ENCODE measurements at places on chromosomes 2 and 18.

- DNase-seq = no peak
Observed at GRCh38 chr2:10541081-10541480, 93.0 kb upstream of the ODC1 start.

DNA sequence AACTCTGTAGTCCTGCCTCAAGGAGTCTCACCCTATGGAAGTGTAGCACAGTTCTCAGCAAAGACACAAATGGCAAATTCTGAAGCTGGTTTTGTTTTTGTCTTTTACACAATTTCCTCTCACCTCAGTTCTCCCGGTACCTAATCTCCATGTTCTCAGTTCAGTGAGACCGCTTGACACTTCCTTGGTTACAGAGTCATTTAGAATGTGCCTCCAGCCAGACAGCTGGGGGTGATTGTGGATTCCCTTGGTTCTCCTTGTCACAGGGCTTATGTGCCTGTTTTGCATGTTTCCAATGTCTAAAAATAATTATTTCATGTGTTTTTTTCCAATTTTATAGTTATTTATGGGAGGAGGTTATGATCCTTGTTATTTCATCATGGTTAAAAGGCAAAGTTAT, 379.5 kb upstream of the MAP2 start:
- no peak for DNase-seq

DNA sequence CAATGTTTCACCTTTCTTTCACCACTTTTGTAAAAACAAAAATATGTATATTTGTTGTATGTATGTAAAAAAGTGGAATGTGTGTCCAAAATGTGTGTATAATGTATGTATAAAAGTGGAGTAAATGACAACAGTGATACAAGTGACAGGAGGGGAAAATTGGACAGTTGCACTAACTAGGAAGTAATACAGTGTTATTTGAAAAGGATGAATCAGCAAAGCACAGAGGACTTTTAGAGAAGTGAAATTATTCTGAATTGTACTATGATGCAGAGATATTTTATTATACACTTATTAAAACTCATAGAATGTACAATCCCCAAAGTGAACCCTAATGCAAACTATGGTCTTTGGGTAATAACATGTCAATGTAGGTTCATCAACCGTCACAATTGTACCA, 331.3 kb upstream of the CNTNAP5 start:
- no peak for DNase-seq

- DNase-seq = no peak
Observed at GRCh38 chr2:233816334-233816733, 38.0 kb downstream of the HJURP start.

GRCh38 chr18:44474067-44474411, 206.6 kb upstream of the SETBP1 start:
- DNase-seq = no peak

DNA sequence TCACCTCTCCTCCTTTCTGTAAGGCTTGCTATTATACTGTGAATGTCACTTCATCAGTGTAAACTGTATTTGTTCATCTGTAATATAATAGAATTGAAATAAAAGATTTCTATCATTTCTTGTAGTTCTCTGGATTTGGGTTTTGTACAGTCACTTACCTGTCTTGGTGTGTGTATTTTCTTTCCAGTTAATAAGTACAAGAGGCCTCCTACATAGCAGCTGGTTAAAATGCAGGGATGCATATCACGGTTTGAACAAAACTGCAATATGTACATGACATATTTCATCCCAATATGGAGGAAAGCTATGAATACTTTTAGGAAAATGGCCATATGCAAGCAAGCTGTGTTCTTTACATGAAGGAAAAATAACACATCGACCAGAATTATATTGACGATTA, 5.4 kb upstream of the STAT1 start:
- DNase-seq = no peak

DNA sequence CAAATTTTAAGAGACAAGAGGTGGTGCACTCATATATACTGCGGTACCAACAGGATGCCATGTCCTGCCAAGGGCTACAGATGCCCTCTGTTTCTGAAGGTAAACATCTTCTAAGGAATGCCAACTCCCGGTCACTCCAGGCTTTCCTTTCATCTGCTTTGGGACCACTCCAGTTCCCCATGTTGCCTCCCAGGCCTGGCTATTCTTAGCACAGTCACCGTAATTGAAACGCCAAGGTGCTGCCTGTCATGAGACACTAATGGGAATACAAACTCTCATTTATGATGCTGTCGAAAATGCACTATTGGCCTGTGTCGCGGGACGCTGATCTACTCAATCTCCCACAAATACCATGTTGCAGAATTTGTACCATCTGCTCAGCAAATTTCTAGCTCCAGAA, 79.6 kb downstream of the KLF7 start:
- no peak for DNase-seq

DNA sequence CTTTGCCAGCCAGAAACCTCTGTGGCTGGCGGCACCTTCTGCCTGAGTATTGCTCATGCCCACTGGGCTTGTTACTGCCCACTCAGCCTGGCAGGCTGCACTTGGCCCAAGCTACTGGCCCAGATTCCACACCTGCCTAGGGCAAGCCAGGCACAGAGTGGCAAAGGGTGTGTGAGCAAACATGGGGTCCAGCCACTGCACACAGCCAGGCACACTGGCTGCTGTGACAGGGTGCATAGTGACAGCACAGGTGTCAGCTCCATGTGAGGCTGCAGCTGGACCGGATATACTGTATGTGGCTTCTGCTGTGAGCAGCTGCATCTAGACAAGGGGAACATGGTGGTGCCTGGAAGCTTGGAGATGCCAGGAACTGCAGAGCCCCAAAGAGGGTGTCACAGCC, 113.9 kb downstream of the COPS8 start:
- no peak for DNase-seq

- no peak for DNase-seq
Observed at GRCh38 chr2:26946841-26947784, 23.3 kb upstream of the MAPRE3 start.

GRCh38 chr2:9336241-9336575, 87.1 kb downstream of the ITGB1BP1 start:
- no peak for DNase-seq

DNA sequence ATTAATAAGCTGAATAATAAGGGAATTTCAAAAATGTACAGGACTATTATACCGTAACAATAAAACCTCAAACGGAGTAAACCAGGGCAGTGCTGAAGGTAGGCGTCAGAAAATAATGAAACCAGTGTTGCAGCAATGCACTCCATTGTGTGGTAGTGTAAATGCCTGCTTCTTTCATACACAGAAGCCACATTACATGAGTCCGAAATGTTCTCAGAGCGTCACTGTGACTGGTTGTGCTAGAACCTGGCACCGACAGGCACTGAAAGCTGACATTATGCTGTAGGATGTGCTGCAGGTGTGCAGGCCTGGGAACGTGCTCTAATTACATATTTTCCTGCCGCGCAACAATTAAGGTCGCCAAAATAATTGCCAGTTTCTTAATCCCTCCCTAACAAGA, 53.3 kb downstream of the ZEB2 start:
- DNase-seq = no peak

DNA sequence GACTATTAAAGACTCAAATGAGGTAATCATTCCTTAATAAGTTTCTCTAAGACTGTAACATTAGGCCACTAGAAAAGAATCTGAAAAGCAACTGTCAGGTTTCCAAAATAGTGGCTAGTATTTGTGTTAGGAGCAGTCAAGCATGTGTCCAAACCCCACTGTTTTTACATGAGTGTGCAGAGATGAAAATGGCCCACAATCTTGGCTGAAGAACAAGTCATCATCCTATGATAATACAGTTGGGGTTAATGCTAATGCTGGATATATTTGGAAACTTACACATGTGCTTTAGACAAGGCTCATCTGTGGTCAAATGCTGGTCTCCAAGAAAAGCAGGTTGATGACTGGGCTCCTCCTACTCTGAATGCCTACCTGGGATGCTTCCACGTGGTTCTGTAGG, 73.6 kb downstream of the MAIP1 start:
- no peak for DNase-seq

GRCh38 chr2:221779614-221780067, 207.5 kb upstream of the EPHA4 start:
- DNase-seq = no peak

DNA sequence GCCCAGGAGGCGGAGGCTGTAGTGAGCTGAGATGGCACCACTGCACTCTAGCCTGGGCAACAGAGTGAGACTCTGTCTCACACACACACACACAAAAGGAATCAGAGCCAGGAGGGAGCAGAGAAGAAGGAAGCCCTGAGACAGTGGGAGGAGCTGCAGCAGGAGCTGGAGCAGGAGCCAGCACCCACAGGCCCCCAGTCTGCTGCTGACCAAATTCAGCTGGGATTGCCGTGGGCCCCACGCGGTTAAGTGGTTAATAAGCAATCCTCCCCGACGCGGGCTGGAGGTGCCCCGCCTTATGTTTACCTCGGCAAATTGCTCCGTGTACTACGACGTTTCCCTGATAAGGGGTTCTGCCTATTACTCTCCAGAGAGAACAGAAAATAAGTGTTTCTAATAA, 265.3 kb downstream of the TWIST2 start:
- no peak for DNase-seq

GRCh38 chr2:31764169-31764568, 183.4 kb upstream of the SRD5A2 start:
- no peak for DNase-seq

DNA sequence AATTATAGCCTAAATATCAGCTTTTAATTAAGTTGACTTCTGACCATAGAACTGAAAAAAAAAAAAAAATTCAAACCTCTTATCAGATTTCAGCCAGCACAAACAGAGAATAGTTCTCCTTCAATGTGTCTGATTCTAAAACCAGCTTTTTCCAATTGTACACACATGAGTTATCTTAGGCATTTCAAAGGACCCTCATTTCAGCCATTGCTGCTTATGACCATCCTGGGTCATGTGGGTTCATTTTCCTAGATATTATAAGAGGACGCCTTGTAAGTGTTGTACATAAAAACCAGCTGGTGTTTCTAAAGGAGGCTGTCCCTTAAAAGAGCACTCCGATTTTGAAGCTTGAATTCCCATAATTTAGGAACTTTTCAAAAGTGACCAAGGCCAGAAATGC, 62.3 kb upstream of the DYNC1I2 start:
- no peak for DNase-seq

DNA sequence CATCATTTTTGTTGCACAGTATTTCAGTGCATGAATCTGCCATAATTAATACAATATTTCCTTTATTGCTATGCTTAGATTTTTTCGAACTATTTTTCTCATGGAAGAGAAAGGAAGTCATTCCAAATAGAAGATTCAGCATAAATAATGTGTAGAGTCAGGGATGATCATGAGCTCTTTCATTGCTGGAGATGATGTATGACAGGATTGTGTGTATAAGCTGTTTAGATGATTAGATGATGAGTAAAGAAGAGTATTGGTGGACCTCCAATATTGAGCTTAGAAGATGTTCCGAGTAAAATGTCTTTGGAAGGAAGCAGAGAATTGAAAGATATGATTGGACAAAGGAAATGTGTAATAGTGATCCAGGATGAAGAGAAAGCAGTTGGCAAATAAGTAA, 364.5 kb downstream of the PARD3B start:
- no peak for DNase-seq

DNA sequence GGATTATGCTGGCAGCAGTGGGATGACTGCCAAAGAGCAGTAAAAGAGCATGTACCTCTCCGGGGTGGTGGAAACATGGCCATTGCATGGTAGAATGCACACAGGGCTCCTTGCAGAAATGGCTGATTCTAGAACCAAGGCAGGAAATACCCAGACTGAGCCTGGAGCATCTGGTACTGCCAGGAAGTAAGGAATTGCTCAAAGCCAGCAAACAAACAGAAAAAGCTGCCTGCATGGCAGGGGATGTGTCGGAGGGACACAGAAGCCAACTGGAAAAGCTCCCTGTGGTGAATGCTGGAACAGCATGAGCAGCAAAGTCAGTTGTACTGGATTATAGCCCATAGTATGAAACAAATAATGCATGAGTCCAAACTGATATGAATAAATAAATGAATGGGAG, 78.0 kb upstream of the NFATC1 start:
- DNase-seq = no peak

GRCh38 chr2:2116657-2117056, 214.4 kb downstream of the MYT1L start:
- no peak for DNase-seq

GRCh38 chr2:5020116-5020875, 671.9 kb upstream of the SOX11 start:
- DNase-seq = no peak

- no peak for DNase-seq
Observed at GRCh38 chr2:158042666-158043065, 59.0 kb upstream of the UPP2 start.

- DNase-seq = no peak
Observed at GRCh38 chr2:240255811-240256703, 115.6 kb upstream of the OTOS start.

DNA sequence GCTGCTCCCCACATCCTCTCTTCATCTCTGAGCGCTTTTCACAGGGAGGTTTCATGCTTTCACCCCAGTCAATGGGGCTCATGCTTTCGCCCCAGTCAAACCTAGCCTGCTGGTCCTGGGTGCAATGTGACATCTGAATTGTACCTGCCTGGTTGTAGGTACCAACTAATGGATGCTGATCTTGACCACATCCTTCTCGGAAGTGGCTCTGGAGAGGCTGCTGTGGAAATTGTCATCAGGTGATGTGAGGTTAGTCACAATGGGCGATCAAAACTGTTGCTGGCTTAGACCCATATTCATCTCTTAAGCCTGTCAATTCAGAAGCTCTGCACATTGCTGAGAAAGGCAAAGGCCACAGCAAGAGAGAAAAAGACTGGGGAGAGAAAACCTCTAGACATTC, 32.7 kb upstream of the ALKAL2 start:
- no peak for DNase-seq

GRCh38 chr2:153487448-153487847, 8.9 kb upstream of the RPRM start:
- no peak for DNase-seq

GRCh38 chr2:188969651-188970050, 4.5 kb upstream of the COL3A1 start:
- no peak for DNase-seq

DNA sequence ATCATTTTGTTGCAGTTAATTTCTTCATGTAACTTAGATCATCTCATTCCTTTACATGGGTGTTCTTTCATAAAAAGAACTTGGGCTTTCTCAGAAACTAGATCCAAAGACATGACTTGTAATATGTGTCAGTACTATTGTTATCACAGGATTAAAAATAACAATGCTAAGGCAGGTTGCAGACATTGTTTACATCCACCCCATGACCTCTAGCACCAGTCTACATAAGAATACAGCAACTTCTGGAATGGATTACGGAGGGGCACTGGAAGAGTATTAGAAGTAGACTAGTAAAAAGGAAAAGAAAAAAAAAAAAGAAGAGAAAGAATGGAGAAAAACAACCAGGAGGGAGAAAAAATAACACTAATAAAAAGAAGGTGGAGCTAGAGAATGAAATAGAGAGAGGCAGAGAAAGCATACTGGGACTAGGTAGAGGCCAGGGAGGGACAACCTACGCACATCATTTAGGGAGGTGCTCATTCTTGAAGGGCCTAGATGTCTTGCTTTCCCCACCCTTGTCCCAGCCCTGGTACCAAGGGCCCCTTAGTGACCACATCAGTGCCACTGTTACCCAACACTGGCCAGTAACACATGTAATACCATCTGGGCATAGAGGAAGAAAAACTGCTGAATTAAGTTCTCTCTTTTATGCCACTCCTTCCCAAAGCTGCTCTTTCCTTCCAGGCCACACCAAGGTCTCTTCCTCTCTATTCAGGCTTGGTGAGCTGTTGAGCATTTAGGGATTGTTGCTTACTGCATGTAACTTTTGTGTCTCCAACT, 70.6 kb upstream of the KLF7 start:
- no peak for DNase-seq

- no peak for DNase-seq
Observed at GRCh38 chr18:61882296-61883004, 10.4 kb downstream of the RNF152 start.

- no peak for DNase-seq
Observed at GRCh38 chr18:78031589-78031988, 781.9 kb downstream of the GALR1 start.
